GM23248 (cell line): ENCODE measurements at places on chromosomes 12 and 14. TPM values are rescaled to one million over a fixed set of nuclear protein-coding genes. Genes with fewer than 3 reads are reported as not detected.

The MSRB3 gene
- total RNA-seq: 74.1 and 75.1 TPM in 2 replicates

The RNASE3 gene
- total RNA-seq: not detected in 2 replicates

The MMP14 gene
- 450 and 475 TPM in 2 replicates for total RNA-seq

The CPNE6 gene
- not detected in 2 replicates for total RNA-seq

The NDRG2 gene
- 2.8 TPM in 1 of 2 replicates, not detected in the other for total RNA-seq

The REM2 gene
- total RNA-seq: 0.22 TPM in 1 of 2 replicates, not detected in the other

The AQP5 gene
- not detected in 2 replicates for total RNA-seq

The KRT77 gene
- not detected in 2 replicates for total RNA-seq

The CMKLR1 gene
- total RNA-seq: 2.9 and 4.9 TPM in 2 replicates

The GNB3 gene
- 1.0 and 3.2 TPM in 2 replicates for total RNA-seq

The PELI2 gene
- total RNA-seq: 1.2 and 12.3 TPM in 2 replicates

The ACOT6 gene
- total RNA-seq: not detected in 2 replicates

The CFAP251 gene
- 1.6 and 4.4 TPM in 2 replicates for total RNA-seq

The MCRS1 gene
- 54.9 and 60.4 TPM in 2 replicates for total RNA-seq

The FGD4 gene
- total RNA-seq: 3.4 and 3.5 TPM in 2 replicates

The DPPA3 gene
- not detected in 2 replicates for total RNA-seq
